ENCODE measurements at places on chromosomes 7 and 10.
A peak's percentile ranks its signal among the peaks of the same experiment; 100 is the strongest.

DNA sequence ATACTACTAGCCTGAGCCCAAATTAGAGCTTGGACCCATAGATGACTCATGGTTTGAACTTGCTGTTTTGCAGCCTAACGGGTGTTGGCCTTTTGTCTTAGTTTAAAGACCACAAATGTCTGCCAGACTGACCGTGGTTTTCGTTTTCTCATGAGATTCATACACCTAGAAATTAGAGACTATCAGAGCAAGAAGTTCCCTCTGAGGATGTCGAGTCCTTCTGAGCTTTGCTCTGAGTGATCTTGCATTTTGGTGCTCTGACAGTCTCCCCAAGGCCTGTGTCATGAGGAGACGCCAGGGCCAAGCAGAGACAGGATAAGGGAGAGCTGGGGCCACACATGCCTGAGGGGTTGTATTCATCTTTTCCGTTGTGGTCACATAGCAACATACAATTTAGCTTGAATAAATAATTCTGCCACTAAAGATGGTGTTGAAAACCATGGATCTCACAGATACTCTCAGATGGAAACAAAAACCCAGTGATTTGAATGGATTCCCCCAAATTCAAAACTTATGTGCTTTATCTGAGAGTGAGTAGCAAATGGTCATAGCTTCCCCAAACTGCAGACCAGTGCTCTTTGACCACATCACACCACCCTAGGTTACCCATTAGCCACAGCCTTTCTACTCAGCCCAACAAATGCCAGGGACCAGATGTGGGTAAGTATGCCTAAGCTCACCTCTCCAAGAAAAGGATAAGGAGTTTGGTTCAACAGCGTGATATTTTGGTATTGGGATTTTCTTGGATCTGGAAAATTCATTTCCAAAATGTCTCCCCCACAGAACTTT, 762.0 kb upstream of the IGFBP3 start:
- DNase-seq, result no peak

- DNase-seq, result no peak
Observed at GRCh38 chr7:26543340-26543739, 251.7 kb downstream of the SNX10 start.

GRCh38 chr7:105916603-105917002, 40.2 kb upstream of the ATXN7L1 start:
- no peak for DNase-seq

DNA sequence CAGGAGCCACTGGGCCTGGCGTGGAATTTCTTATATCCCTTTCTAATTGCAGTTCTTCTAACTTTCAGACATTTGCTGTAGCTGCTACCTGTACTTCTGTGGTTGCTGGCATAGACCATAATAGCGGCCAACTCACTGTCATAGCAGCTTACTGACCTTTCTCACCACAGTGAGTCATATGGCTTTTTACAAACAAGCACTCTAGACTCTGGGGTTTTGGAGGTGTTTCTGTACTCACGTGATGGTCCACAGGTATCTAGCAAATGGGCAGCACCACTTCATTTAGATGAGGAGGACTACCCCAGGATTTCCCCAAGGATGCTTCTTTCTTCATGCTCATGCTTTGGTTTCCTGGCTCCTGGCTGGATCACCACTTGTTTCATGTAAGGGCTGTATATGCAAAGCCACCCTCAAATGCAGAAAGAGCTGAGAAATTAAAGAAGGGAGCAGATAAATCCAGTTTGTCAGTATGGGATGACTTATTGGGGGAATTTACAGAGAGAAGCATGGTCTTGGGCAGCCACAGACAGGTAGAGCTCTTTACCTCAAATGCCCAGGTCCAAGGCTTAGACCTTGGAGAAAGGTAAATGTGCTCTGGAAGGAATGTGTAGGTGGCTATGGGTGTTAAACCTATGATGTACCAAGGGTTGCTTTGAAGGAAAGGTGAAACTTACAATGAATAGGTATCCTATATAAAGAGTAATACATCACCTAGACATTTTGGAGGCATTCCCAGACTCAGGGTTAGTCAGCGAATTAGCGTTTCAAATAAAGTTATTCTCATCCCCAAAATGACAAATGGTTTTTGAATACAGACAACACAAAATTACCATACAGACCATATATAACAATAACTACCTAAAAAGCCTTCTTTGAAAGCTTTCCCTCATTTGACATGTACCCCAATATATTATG, 15.9 kb upstream of the SLC25A16 start:
- no peak for DNase-seq

DNA sequence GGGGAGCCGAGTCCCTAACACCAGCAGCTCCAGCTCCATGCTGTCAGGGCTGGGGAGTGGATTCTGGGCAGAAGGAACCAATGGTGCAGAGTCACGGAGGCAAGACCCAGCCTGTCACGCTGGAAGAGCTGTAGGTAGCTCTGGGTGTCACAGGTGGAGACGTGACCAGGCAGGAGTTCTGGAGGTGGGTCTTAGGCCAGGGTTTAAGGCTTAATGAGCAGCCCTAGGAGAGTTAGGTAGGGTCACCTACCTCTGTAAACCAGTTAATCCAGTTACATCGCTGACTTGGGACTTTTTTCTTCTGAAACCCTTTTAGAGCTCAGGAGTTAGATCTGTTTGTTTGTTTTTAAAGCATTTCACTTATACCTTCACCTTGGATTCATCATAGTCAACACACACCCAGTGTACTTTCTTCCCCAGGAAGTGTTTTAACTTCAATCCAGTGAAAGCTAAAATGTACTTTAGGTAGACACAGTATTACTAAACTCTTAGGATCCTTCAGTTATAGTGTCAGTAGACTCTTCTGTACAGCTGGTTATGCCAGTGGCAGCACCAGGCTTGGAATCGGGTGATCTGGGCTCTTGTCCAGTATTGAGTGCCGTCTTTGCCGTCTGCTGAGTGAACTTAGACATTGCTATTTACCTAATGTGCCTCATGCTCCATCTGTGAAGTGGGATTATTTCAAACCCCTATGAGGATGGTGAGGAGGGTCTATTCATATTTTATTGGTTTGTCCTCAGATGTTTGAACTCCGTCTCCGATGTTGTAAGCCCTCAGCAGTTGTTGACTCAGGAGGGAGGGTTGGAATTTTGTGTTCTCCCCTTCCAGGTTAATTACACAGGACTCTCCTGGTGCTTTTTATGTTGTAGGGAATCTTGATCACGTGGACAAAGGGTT, 31.0 kb downstream of the TACR2 start:
- no peak for DNase-seq

- DNase-seq, result no peak
Observed at GRCh38 chr7:26183545-26184280, 16.8 kb downstream of the HNRNPA2B1 start.

GRCh38 chr7:141359262-141359661, 191.9 kb upstream of the AGK start:
- no peak for DNase-seq

GRCh38 chr10:118459642-118460193, 117.6 kb upstream of the FAM204A start:
- peak; percentile 15 for DNase-seq

GRCh38 chr7:47153576-47153975, 428.3 kb downstream of the TNS3 start:
- no peak for DNase-seq

- DNase-seq, result peak; percentile 27
Observed at GRCh38 chr10:11245510-11245909, 227.8 kb downstream of the CELF2 start.

DNA sequence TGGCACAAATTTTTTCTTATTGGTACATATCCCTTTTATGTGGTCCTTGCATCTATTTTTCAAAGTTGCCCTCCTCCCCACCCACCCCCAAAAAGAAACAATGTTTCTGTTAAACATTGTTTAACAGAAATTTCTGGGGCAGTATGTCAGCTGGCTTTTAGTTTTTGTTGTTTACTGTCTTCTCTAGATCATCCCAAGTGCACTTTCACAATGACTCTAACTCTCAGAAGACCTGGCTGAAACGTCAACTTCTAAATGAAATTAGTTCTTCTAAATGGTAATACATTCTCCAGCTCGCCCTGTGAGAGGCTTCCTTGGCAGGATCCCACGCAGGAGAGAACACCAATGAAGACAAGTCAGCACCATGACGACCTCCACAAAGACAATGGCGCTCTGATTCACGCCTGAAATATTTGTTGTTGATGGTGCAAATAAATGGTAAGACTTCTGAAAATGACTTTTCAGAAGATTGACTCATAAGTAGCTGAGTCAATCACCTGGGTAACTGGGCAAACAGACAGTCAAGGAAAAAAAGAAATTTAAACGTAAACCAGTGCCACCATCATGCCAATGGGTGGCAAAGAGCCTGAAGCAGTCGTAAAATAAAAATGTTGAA, 293.7 kb downstream of the FZD1 start:
- no peak for DNase-seq

- no peak for DNase-seq
Observed at GRCh38 chr10:18059826-18060559, 80.2 kb upstream of the CACNB2 start.

DNA sequence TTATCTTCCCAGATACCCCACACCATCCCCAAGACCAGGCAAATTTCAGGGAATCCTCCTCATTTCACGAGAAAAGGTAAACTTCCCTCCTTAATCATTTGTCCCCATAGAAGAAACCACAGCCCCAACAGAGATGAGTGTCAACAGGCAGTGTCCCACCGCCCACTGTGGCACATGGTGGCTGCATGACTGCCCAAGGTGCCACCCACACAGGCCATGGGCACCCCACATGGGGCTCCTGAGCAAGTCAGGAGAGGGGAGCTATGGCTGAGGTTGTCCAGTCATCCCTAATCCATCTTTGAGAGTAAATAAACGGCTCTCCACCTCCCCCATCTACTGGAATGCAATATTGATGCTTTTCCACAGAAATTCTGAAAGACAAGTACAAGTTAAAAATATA, 44.1 kb downstream of the ANTXRL start:
- no peak for DNase-seq

GRCh38 chr7:11212816-11213215, 239.1 kb downstream of the PHF14 start:
- DNase-seq, result no peak

DNA sequence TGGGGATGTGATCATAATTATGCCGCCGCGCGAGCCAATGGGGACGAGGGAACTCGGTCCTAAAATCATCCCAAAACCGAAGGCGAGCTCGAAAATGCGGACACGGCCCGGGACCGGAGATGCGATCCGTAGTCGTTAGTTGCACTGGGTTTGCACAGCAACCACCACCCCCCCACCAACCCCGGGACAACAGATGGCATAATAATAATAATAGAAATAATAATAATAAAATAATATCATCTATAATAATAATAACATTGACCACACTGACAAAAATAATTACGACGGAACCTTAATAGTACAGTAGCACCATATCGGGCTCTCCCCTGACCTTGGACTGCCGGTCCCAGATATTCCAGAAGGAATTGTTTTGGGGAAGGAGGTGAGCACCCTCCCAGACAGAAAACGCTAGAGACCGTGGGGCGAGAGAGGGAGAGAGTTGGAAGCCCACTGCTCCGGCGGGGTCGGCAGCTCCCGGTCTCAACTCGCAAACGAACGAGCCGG, 1.1 kb upstream of the EMX2 start:
- DNase-seq, result no peak

DNA sequence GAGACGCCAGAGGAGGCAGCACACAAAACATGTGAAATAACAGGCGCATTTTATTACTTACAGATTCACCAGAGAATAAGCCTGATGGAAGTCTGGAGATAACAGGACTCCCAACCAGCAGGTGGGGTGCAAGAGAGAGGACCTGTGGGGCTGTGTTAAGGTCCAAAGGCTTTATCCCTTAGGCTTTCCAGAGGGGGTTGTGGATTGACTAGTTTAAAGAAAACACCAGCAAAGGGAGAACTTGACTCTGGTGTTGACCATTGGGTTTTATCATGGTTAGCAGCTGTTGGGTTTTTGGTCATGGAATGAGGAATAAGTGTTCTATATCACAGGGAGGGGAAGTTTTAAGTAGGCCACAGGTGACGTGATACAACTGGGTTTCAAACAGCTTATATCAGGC, 1.6 kb upstream of the CRPPA start:
- no peak for DNase-seq

DNA sequence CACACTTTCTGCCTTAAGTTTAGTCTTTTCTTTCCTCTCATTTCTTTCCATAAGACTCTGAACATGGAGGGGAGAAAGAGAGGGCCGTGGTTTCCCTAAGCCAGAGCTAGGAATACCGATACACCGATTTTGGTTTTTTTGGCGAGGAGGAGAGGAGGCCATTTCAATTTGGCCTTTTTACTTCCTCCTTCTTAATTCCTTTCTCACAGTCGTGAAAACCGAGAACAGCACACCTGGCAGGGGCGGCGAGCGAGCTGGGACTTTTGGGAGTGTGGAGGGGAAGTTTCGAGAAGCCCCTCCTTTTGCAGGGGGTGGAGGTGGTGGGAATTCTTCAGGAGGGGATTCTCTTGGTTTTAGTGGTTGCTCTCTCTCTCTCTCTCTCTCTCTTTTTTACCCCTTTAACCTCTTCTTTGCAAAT, 6.2 kb downstream of the GATA3 start:
- no peak for DNase-seq

GRCh38 chr10:15147594-15148392, 20.7 kb downstream of the NMT2 start:
- no peak for DNase-seq

GRCh38 chr7:13751766-13752165, 237.7 kb downstream of the ETV1 start:
- no peak for DNase-seq

GRCh38 chr7:97078023-97078969, 39.2 kb upstream of the SDHAF3 start:
- DNase-seq, result no peak

- no peak for DNase-seq
Observed at GRCh38 chr10:8278099-8278498, 223.6 kb downstream of the GATA3 start.

GRCh38 chr7:12861070-12861469, 173.6 kb downstream of the ARL4A start:
- no peak for DNase-seq

DNA sequence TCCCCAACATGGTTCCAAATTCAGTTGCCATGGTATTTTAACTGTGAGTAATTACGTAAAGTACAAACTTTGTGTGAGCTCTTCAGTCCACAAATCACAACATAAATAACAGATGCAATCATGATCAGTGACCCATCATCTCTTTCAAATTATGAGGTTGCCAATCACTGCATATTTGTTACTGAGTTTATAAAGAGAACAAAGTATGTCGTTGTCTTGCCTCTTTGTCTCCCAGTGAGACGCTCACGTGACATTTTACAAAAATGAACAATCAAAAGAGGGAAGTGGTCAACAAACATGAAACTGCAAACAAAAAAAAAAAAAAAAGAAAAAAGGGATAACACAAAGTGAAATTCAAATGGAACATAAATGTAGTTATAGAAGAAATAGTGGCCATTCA, 122.7 kb upstream of the PDSS1 start:
- DNase-seq, result peak; percentile 74

DNA sequence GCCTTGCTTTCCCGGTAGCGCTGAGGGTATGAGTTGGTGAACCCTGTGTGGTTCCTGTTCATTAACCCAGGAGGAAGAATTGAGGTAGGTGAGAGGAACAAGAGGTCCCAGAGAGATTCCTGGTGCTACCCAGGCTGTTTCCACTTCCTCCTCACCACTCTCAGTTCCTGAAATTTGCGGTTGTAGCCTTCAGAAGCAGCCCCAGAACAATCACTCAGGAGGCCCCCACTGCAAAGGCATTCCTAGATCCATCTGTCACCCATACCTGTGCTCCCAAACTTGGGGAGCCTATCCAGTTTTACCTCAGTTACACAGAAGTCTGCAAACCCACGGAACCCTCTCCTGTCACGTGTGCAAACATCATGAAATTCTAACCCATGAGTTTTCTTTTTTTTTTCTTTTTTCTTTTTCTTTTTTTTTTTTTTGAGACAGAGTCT, 9.0 kb upstream of the PIP4K2A start:
- DNase-seq, result peak; percentile 76

- DNase-seq, result no peak
Observed at GRCh38 chr7:135454060-135454459, 55.8 kb downstream of the CNOT4 start.
